ENCODE measurements at places on chromosomes 7 and 10.

DNA sequence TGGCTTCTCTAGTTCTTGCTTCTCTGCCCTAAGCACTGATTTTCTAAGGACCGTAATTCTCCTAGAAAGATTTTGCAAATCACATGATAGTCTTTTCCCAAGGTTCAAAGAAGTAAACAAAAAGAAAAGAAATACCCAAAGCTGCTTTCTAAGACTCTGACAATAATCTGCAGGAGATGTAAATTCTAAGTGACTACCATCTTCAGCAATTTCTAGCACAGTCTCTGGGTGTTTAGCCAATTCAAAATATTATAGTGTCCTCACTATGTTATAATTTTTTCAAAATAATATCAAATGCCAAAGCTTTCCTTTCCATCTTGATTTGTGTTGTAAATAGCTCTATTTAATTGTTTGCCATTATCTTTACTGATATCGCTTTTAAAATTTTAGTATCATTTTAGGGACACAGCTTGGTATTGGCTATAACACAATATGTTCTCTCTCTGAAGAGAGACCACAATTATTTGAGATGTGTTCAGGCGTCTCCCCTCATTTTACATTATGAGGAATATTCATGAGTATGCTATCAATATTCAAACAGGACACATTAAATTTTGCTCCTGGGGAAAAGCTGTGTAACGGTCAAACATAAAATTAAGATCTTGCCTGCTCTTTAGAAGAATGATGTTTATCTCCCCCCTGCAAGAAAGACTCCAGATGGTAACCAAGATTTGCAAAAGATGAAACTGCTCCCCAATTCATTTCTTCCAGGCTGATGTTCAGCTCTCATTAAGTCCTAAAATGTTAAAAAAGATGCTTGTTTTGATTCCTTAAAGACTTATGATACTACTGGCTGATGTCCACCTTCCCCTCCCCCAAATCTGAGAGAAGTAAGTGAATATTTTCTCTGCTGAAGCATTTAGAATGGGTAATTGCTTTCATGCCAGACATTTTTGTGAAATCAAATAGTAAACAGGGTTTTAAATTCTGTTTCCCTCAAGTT, 191.9 kb upstream of the WDR11 start:
- no peak for DNase-seq

- no peak for DNase-seq
These were observed 63.4 kb downstream of the VTI1A start for GRCh38 chr10:112510384-112510783.

- DNase-seq = no peak
These were observed 7.3 kb downstream of the TBRG4 start for GRCh38 chr7:45103958-45104843.

DNA sequence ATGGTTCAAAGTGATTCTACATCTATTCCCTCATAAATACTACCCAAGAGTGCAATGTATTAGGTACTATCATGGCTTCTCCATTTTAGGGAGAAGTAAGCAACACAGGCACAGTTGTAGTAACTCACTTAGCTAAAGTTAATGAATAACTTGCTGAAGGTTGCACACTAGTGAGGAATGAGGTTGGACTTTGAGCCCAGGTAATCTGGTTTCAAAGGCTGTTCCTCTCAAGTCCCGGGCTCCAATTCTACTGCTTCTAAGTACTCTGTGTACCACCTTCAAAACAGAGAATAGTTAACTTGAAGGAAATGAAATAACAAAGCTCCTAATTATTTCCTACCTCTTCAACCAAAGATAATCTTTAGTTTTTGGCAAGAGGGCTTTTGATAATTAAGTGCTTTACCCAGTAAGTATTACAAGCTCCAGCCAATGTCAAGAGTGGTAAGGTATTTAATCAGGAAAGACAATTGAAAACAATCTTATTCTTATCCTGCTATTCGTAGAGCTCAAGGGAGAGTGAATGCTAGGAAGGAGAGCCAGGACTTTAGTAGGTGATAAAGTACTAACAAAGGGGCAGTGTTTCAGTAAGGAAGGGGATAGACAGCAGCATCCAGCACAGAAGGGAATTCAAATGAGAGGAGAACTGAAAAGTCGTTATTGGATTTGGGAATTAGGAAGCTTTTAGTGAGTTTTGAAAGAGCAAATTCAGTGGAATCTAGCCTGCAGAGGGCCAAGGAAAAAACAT, 158.2 kb upstream of the PTPRZ1 start:
- DNase-seq = no peak

DNA sequence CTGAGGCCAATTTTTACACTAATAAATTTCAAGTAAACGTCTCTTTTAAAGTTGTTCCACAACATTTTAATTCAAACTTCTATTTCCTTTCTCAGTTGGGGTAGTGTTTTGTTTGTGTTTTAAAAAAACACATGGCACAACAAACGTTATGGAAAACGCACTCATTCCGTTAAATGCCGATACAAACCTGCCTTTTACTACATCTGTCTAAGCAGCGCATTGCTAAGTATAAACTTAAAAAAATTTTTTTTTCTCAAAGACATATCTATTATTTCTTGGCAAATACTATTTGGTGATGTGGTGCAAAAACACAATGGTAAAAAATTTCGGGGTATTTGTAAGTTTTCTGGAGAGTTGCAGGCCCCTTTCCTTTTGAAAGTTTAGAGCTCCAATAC, 1.4 kb downstream of the SKIDA1 start:
- no peak for DNase-seq

- DNase-seq = no peak
These were observed 106.7 kb downstream of the SFMBT2 start for GRCh38 chr10:7304110-7304509.

- DNase-seq = no peak
These were observed 43.6 kb downstream of the ZNF22 start for GRCh38 chr10:45044290-45044689.

- DNase-seq = no peak
These were observed 136.2 kb downstream of the TCF7L2 start for GRCh38 chr10:113086282-113086681.

DNA sequence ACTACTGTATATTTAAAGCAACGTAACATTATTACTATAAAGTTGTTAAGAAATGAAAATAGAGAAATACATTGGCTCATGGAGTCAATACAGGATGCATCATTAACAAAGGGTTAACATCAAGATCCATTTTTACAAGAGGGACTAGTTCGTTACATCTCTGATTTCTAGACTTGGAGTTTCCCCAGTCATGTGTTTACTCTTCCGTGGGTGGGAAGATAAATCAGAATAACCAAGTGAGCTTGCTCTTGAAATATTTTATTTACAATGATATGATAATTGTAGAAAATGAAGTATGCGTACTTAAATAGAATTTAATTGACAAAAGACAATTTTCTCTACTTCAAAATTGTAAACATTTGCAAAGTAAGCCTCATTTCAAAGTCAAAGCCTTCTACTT, 1.0 kb upstream of the PRKAR2B start:
- no peak for DNase-seq

DNA sequence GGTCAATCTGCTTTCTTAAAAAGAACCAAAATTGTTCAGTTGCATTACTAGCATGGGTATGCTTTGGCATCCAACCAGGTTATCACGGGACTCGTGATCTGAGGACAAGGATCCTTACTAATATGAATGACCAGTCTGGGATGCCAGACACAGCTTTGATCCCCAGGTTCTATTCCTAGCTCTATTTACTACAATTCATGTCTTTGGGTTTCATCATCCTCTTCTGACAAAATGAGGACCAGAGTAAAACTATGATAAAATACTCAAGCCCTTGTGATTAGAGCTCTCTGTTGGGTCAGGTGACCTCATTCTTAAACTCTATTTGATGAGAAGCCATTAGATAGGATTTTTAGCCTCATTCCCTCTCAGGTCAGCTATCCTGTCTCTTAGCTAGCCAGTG, 119.8 kb downstream of the SLC25A13 start:
- DNase-seq = no peak

- no peak for DNase-seq
These were observed 17.0 kb upstream of the UTF1 start for GRCh38 chr10:133212853-133213494.

- no peak for DNase-seq
These were observed 358.8 kb downstream of the BBS9 start for GRCh38 chr7:33487998-33488682.

- DNase-seq = no peak
These were observed 591.9 kb upstream of the MGMT start for GRCh38 chr10:128875030-128875744.

- no peak for DNase-seq
These were observed 36.7 kb upstream of the ABLIM1 start for GRCh38 chr10:114694752-114695151.

DNA sequence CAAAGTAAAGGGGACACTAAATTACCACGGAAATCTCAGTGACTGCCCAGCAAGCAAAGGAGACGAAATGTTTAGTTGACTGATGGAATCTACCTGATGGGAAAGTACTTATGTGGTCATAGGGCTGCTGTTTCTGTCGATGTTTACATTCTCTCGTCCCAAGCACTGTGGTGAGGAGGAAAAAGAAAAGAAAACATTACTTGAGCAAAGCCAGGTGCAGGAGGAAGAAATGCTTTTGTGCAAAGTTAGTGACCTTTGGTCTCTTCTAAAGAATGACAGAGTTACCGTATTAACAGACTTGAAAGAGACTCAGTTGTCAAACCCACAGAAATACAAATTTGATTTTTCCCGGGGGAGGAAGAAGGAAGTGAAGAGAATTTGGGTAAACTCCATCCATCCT, 43.3 kb upstream of the FMC1 start:
- no peak for DNase-seq

GRCh38 chr7:46572691-46573090, 651.6 kb upstream of the IGFBP3 start:
- DNase-seq = no peak

GRCh38 chr10:62491597-62491996, 117.4 kb downstream of the ZNF365 start:
- no peak for DNase-seq

DNA sequence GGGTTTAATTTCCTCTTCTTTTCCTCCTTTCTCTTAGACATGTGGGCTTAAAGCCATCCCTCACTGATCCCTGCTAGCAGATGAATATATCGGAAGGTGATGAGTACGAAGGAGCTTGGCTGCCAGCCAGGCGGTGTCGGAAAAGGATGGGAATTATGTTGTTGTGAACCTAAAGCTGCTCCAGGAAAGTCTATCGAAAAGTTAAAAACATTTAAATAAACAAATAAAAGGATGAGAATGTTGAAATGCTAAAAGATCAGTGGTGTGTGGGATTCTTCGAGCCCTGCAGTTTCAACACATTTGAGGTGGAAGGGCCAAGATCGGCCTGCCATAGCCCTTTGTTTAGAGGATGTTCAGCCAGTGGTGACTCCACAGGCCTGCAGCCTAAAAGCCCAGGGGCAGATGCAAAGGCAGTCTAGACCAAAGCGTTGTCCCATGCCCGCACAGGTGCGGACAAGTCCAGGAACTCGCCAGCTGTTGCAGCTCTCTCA, 107.9 kb downstream of the JCAD start:
- no peak for DNase-seq

DNA sequence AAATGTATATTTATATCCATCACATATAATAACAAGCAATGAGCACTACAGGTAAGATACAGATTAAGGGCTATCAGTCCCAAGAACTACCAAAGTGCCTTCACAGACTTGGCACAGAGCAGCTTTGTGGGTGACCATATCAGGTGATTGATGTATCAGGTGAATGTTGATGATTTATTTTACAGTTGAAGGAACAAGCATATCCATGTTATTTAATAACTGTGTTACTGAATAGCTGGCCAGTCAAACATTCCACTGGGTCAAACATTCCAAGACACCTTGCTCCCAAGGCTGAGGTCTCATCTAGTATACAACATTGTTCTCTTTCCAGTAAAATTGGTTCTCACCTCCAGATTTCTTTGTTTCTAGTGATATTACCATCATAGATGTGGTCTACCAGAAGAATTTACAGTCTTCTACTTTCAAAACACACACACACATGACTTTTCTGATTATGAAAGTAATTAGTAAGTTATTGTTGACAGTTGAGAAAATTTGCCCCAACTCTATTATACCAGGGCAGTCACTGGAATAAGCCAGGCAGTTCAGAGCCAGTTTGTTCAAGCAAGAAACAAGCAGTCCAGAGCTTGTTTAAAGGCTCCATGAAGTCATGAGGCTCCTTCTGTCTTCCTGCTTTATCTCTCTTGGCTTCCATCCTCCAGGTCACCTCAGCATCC, 68.2 kb downstream of the ELAPOR2 start:
- no peak for DNase-seq

Data from NCI-H446 treated with DMSO at 0.1 percent for 48 hours (cell line).